Fibroblast of skin of back (primary cell): ENCODE measurements at places on chromosomes 3 and 15.

DNA sequence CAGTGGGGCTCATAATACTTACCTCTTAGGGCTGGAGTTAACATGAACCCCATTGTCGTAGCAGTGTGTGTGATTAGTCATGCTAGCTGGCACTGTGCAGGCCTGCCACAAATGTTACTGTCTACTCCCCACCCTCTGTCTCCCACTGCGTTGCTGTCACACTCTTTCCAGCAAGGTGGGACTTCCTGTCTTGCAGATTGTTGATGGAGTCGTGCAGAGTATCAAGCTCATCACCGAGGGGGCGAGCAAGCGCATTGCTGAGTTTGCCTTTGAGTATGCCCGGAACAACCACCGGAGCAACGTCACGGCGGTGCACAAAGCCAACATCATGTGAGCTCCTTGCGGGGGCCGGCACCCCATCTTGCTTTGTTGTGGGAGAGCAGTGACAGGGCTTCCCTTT, 12.9 kb downstream of the IDH3A start:
- no peak for DNase-seq

DNA sequence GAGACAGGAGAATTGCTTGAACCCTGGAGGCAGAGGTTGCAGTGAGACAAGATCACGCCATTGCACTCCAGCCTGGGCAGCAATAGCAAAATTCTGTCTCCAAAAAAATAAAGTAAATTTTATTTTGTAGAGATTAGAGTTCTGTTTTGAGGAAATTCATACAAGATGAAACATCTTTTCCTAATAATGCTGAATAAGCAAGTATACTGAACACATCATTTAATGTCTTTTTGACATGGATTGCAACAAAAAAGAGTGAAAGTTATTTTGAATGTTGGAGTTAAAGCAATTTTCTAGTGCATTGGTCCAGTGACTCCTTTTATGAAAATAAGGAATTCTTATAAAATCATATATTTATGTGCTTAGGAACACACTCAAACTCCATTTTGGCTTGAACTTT, 20.5 kb downstream of the LCTL start:
- DNase-seq, result no peak

GRCh38 chr3:71502066-71502625, 81.4 kb downstream of the FOXP1 start:
- DNase-seq, result no peak

DNA sequence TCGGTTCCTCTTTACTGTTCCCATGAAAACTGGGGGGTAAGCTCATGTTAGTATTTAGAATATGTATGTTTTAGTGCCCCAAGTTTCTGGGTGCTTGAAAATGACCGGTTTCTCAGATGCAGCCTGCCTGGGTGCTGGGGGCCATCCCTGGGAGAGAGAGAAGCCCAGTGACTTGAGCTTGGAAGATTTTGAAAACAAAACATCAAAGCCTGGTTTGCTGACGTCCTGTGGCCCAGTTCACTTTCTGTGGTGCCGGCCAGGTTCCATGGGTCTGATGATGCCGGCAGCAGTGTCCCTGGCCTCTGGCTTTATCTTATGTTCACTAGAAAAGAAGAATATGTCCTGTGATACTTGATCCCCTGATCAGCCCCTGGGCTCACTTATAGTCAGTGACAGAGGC, 17.1 kb downstream of the APBA2 start:
- no peak for DNase-seq

DNA sequence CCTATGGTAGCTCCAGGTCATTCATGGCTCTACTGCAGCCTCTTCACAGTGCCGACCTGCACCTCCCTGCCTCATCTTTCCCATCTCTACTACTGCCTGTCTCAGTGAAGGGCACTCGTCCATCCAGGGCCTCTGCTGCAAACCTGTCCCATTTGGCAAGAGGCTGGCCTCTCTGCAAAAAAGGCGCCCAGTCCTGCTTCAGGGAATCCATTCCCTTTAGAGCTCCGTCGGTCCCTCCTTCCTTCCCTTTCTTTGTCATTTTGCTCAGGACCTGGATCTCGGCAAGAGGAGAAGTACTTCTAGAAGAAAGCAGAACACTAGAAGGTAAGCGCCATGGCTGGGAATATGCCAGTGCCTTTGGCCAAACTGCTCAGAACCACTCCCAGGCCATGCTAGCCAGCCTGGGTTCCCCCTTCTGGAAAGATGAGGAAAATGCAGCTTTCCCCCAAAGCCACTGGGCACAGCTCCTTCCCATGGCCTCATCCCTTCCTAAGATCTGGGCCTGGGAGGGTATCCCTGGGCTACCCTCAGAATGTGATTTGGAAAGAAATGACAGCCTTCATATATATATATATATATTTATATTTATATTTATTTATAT, 6.4 kb upstream of the ISL2 start:
- peak; percentile 57 for DNase-seq

DNA sequence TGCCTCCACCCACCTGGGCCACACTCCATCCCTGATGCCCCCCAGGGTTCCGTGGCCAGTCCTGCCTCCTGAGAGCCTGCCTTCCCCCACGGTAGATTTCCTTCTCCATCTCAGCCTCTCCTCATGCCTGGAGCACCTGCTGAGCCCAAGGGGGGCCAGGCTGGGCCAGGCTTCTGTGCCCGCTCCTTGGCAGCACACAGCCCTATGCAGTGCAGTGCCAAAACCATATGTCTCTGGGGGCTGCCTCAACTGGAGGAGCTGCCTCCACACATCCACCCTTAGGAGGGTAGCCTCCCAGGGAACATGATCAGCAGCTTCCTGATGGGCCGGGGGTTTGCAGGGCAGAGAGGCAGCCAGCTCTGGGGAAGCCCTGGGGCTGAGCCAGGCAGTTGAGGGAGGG, 24.6 kb upstream of the GATA2 start:
- no peak for DNase-seq

DNA sequence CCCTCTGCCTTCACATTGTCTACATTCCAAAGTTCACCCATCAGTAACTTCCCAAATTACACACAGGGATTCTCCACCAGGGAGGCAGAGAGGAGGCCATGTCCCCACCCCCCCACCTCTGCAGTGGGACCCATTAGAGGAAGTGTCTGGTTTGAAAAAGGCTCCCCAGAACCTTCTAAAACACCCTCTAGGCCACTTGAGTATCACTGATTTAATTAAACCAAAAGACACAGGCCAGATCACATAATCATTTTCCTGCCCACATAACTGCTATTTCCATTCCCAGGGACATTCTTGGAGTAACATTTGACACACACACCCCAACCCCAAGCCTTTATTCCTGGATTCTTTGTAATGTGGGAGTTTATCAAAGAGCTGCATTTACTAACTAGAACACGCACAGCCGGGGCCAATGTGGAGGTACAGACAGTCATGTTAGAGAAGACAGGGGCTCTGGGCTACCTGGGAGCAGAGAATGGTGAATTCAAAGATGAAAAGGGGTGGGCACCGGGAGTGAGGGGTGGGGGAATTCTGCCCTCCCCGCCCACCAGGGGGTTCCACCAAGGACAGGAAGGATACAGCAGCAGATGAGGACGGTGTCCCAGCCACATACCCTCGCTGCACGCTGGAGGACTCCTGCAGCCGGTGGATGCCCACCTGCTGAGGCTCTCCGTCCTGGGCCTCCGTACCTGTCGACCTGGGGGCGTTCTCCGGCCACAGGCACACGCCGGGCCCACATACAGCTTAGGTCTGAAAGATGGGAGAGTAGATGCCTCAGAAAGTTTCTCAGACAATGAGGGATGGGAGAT, 201.4 kb upstream of the CTNNB1 start:
- no peak for DNase-seq
